ENCODE measurements at places on chromosomes 6 and 20.

DNA sequence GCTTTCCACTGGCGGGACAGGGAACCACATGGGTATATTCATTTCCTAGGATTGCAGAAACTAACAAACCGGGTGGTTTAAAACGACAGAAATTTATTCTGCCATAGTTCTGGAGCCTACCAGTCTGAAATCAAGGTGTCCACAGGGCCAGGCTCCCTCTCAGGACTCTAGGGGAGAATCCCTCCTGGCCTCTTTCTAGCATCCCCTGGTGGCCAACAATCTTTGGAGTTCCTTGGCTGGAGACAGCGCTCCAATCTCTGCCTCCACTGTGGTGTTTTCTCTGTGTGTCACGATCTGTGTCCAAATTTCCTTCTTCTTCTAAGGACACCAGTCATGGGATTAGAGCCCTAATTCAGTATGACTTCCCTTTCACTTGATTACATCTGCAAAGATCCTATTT lies 95.0 kb downstream of the SCML4 start:
- no peak for DNase-seq

GRCh38 chr6:11500008-11500407 lies 37.5 kb upstream of the TMEM170B start:
- DNase-seq = no peak

DNA sequence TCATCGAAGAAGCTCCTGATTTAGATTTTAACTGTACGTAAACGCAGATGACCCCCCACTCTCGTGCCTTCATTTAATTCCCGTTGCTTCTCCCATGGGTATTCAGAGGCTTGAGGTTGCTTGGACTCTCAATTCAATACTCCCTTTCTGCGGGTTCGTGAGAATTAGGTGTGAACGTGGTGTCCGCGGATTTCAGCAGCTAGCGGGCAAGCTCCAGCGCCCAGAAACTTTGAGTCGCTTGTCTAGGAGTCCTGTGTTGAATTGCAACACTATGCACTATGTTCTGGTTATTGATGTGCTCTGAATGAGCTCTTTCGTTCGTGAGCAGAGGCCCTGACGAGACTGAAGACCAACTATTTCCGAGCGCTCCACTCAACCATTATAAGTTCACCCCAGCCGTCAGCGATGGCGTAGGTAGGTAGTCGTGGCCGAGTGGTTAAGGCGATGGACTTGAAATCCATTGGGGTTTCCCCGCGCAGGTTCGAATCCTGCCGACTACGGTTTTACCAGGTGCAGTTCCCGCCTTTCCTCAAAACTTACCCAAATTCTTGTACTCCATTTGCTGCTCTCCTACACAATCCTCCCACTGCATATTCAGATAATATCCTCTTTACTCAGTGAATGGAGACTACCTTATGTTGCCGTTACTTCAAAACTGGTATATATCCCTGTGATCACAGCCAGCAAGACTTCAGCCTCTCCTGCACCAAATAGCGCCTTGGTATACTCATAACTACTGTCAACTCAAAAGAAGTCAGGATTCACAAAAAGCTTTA lies 72.6 kb upstream of the ZNF184 start:
- DNase-seq = peak; percentile 68

GRCh38 chr6:63844287-63844686 lies 208.7 kb downstream of the PHF3 start:
- no peak for DNase-seq

DNA sequence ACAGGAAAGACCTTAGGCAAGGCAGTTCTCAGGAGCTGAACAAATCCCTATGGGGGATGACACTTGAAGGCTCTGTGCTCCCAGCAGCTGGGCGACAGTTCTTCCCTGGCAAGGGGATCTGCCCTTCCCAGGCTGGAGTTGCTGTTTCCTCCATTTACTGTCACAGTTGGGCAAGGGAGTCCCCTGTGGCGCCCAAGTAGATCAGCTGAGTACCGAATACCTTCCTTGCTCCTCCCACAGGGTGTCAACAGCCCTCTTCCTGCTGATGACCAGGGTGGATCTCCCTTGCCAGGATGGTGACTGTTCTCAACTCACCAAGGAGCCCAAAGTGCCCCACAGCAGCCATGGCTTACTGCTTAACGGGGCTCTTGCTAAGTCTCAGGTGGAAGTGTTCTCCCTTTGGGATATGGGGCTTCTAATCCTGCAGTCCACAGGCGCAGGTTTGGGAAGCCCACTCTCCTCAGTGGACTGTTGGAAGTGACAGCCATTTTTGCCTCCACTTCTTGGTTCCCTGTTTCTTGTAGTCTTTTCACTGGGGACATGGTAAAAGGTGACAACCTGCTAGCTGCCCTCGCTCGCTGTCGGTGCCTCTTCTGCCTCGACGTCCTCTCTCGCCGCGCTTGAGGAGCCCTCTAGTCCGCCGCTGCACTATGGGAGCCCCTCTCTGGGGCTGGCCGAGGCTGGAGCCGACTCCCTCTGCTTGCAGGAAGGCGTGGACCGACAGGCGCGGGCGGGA lies 5.7 kb upstream of the PSMG4 start:
- no peak for DNase-seq

DNA sequence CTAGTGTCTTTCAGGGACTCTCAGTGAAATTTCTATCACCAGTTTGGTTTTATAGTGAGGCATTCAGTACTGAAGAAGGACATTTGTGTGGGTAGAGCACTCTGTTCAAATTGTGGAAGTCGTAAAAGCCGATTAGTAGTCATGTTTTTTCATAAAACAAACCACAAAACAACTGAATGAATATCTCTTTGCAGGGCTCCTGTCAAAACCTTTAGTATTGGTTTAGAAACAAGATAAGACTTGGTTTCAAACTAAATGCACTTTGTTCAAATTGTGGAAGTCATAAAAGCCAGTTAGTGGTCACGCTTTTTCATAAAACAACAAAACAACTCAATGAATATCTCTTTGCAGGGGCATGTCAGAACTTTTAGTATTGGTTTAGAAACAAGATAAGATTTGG lies 23.8 kb downstream of the ADGRF4 start:
- peak; percentile 55 for DNase-seq

- no peak for DNase-seq
Measured at GRCh38 chr6:87918461-87918941, 129.1 kb upstream of the SPACA1 start.

GRCh38 chr20:17233626-17234025 lies 6.8 kb downstream of the PCSK2 start:
- no peak for DNase-seq

- DNase-seq = no peak
Measured at GRCh38 chr6:37442416-37443215, 9.6 kb downstream of the CMTR1 start.

- DNase-seq = no peak
Measured at GRCh38 chr20:16526433-16527380, 46.5 kb downstream of the KIF16B start.

DNA sequence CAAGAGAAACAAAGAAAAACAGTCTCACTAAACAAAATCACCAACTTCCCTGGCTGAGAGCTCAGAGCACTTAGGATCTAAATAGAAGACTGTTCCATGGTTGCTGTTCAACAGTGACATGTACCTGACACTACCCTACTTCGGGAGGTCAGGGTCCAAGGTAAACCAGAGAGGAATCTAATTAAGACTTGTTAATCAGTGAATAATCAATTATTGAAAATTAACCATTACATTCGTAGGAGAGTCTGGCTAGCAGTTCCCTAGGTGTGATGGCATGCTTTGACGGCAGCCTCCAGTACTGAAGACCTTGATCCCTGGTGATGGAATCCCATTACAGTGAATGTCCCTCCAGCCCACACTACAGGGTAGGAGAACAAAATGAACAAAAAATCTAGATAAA lies 154.0 kb upstream of the AFDN start:
- DNase-seq = no peak

DNA sequence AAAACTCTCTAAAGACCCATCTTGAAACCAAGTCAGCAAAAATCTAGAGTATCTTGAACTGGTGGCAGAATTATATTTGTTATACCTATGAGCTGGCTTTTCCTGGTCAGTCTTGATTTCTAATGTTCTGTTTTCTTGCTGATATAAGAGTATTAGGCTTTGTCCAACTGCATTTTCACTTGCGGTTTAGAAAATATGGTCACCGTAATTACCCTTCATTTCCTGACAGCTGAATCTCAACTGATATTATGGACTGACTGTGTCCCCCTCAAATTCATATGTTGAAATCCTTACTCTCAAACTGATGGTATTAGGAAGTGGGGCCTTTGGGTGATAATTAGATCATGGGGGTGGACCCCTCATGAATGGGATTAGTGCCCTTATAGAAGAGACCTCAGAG lies 72.1 kb downstream of the TXLNB start:
- no peak for DNase-seq

GRCh38 chr6:75116946-75117345 lies 88.9 kb downstream of the COL12A1 start:
- no peak for DNase-seq

DNA sequence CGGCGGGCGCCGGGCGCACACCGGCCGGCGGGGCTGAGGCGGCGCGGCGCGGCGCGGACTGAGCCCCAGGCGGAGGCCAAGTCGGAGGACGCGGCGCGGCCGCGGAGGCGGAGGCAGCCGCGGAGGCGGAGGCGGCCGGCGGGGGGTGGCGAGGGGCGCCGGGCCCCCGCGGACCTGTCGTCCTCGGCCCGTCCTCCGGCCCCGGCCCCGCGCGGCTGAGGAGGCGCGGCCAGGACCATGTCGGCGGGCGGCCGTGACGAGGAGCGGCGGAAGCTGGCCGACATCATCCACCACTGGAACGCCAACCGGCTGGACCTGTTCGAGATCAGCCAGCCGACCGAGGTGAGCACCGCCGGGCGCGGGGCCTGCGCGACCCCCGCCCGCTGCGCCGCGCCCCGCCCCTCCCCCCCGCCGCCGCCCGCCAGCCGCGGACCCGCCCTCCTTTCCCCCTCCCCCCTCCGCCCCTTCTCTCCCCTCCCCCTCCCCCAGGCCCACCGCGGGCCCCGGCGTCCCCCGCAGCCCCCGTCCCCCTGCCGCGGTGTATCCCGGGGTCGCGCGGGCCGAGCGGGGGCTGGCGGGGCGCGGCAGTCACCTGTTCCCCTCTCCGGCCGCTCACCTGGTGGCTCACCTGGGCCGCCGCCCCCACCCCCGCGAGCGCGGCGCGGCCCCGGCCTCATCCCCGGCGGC lies at the start of gene AFDN:
AFDN (plus strand) TSS at position 16 of the 687 bp plus-strand sequence; CDS start at position 238, 222 bp downstream.
- DNase-seq = no peak

DNA sequence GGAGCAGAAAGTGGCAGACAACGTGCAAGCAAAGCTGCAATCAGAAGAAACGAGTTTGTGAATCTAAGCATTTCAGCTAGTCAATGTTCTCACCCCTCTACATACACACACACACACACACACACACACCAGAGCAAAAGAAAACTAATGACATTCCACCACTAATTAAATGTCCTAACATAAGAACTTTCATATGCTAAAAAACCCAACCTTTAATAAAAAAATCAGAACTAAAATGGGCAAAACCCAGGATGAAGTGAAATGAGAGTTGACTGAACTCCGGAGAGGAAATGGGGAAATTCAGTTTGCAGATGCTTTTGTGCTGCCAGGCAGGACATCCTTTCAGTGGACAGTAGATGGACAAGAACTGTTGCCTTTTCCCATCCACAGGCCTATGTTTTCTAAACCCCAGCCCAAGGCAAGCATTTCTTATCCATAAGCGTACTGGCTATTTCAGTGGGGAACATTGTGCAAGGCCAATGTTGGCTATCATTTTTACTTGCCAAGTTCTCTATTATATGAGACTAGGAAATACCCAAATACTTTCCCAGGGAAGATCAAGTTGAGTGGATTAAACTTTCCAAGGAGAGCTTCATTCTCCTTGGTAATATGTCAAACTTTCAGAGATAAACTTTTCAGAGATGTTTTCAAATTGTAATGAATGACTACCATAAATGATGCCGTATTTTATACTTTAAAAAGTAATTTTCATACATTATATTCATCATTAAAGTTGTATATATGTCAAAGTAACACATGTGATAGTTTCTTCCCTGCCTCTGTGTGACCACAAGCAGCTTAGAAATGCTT lies 27.3 kb downstream of the RIN2 start:
- DNase-seq = no peak

- no peak for DNase-seq
Measured at GRCh38 chr20:54431156-54431944, 44.0 kb upstream of the DOK5 start.

- no peak for DNase-seq
Measured at GRCh38 chr6:45314146-45314545, 14.0 kb upstream of the RUNX2 start.

- no peak for DNase-seq
Measured at GRCh38 chr6:148037496-148037895, 305.1 kb upstream of the SASH1 start.

- no peak for DNase-seq
Measured at GRCh38 chr6:122788663-122789181, 336 bp upstream of the SMPDL3A start.

DNA sequence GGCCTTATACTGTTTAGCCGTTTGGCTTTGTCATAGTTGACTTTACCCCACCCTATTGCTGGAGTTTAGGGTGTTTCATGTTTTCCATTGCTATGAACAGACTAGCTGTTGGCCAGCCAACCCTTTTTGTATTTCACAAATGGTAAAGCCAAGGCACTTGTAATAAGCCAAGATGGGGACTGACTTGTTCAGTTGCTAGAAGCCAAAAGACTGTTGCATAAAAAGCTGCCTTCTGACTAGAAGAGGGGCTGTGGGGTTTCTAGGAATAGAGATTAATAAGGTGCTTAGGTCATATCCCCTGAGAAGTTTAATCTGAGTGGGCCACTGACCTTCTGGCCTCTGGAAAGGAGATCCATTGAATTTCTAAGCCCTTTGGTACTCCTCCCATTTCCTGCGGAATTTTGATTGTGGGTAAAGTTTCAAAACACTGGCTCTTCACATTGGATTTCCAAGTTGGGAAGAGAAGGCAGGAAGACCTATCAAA lies 211.1 kb downstream of the PLCB4 start:
- DNase-seq = no peak

DNA sequence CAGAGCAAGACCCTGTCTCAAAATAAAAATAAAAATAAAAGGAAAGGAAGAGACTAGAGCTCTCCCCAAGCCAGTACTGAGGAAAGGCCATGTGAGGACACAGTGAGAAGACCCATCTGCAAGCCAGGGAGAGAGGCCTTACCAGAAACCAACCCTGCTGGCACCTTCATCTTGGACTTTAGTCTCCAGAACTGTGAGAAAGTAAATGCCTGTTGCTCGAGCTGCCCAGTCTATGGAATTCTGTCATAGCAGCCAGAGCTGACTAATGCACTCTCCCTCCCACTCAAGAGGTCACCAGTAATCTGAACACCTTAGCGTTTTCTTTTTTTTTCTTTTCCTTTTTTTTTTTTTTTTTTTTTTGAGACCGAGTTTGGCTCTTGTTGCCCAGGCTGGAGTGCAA lies 7.3 kb upstream of the PRPH2 start:
- DNase-seq = no peak

DNA sequence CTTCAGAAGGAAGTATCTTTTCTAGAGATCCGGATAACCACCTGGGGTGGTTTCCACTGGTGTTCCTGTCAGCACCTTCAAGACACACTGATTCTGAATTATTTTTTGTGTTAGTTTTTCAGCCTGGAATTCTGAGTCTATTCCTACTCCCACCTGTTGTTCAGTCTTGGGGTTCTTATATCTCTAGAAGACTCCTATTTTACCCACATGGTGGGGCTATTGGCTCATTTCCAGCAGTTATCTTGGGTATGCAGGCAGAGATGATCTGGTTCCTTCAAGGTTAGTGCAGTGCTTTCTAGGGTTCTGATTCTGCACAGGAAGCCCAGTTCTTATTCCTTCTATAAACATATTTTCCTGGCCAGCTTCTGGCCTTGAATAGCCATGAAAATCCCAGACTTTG lies 175.6 kb upstream of the PDE7B start:
- peak; percentile 4 for DNase-seq

GRCh38 chr6:130167655-130168054 lies 55.1 kb downstream of the SAMD3 start:
- DNase-seq = no peak
